Stimulated activated CD8-positive, alpha-beta memory T cell treated with anti-CD3 and anti-CD28 coated beads, Interleukin-4, amount 100 ng/mL, for 1 hour (primary cell): ENCODE measurements at places on chromosomes 1 and 21.

DNA sequence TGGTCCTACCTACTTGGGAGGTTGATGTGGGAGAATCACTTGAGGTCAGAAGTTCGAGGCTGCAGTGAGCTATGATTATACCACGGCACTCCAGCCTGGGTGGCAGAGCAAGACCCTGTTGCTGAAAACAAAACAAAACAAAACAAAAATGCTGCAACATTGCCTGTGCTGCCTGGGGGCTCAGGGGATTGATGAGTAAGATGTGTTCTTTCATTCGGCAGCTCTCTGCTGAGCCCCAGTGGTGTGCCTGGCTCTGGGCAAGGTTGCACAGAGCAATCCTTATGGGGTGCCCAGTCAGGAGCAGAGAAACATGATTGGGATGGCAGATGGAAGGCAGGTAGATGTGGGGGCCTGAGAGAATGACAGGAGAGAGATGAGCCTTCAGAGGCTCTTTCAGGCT is 28.6 kb upstream of the KDM4A start:
- DNase-seq = no peak

DNA sequence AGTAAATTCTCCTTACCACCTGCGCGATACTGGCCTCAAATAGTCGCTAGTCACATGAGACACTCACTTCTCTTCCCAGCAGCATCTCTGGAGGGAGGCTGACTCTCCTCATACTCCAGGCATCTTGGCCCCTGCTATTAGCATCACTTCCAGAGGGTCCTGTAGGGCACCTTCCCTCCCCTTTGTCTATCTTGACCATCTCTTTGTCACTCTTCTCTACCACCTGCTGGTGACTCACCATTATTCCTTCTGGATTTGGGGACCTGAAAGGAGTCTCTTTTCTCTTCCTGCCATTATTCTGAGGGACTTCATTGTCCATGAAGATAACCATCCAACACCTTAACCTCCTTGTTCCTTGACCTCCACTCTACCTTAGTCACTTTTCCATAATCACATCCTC is 31.7 kb upstream of the GPR37L1 start:
- no peak for DNase-seq

GRCh38 chr21:30083225-30083945 is 83.2 kb downstream of the CLDN17 start:
- DNase-seq = no peak

DNA sequence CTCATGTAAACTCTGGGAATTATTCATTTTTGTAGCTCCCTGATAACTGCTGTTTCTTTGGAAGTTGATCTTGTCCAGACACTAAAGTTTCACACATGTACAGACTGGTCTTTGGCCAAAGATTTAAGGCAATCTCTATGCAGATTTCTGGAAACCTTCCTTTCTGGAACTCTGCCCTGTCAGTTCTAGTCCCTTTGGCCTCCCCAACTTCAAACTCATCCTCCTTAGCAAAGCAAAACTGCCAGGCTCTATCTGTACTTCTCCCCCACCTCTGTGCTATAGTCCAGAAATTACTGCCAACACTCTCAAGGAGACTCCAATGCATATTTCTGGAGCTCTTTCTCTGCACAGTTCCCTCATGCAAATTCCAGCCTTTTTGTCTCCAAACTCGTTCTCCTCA is 36.5 kb downstream of the C1orf198 start:
- DNase-seq = no peak

DNA sequence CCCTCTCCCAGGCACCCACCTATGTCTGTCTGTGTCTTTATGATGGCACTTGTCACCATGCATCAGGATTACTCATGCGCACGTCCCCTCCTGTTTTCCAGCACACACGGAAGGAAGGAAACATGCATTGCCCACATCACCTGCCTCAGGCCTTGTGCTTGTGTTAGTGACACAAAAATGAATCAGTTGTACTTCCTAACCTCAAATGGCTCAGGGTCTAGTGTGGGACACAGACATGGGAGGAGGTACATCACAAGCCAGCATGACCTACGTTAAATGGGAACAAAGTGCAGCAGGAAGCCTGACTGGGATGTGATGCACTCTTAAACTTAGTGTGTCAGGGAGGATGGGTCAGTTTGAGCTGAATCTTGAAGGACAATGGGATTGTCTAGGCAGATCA is 126.7 kb downstream of the TRABD2B start:
- no peak for DNase-seq

DNA sequence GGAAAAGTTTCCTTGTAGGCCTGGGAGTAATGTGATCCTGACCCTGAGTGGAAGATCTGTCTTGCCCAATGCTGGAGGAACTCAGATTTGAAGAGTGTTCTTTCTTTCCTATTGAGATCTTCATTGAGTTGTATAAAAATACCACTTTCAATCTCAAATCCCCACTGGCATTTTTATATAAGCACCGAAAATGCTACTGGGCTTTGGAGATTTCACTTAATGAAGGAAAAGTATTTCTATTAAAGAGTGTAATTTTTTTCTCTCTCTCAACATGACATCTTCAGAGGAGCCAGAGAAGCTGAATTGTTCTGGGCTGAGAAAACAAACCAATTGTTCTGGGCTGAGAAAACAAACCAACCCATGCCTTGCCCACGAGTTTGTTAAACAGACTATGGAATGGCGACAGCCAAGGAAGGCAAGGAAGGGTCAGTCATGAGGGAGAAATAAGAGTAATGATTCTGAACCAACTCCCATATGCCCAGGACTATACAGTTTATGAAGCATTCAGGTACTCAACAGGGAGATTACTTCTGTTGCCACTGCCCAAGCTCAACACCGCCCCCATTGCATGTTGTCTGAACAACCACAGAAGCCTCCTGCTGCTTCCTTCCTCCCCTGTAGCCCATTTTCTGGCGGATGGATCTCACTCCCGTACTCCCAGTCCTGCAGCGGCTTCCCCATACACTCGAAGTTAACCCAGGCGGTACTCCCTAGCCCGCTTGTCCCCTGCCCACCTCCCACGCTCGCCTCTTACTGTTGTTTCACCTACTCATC is 103.2 kb downstream of the BEND5 start:
- DNase-seq = no peak

GRCh38 chr1:54173681-54174080 is 20.9 kb upstream of the CDCP2 start:
- no peak for DNase-seq

- peak; percentile 28 for DNase-seq
These were observed 7.1 kb upstream of the CPLANE2 start for GRCh38 chr1:16243936-16244649.

- DNase-seq = no peak
These were observed 21.9 kb downstream of the ZYG11B start for GRCh38 chr1:52748119-52748518.

- no peak for DNase-seq
These were observed 3.6 kb upstream of the DHRS3 start for GRCh38 chr1:12621346-12622335.

- DNase-seq = no peak
These were observed 10.7 kb downstream of the EPHX1 start for GRCh38 chr1:225820522-225821120.

DNA sequence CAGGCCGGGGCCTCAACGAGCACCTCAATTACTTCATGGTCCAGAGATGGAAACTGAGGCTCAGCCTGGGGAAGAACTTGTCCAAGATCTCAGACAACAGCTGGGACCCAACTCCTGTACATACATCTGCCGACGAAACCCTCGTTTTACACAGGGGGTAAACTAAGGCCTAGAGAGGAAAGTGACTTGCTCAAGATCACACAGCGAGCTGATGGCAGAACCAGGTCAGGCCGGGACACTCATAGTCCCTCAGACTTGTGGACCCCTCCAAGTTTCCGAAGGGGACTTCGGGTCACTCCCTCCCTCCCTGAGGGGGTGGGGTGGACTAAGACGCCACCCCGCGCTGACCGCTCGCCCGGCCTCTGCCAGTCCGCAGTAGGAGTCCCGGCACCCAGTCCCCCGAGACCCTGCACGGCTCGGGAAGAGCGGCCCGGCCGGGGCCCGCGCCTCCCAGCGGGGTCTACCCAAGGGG is 430 bp downstream of the WASF2 start:
- DNase-seq = no peak

- DNase-seq = no peak
These were observed 9.3 kb downstream of the PSMG1 start for GRCh38 chr21:39173716-39174680.

DNA sequence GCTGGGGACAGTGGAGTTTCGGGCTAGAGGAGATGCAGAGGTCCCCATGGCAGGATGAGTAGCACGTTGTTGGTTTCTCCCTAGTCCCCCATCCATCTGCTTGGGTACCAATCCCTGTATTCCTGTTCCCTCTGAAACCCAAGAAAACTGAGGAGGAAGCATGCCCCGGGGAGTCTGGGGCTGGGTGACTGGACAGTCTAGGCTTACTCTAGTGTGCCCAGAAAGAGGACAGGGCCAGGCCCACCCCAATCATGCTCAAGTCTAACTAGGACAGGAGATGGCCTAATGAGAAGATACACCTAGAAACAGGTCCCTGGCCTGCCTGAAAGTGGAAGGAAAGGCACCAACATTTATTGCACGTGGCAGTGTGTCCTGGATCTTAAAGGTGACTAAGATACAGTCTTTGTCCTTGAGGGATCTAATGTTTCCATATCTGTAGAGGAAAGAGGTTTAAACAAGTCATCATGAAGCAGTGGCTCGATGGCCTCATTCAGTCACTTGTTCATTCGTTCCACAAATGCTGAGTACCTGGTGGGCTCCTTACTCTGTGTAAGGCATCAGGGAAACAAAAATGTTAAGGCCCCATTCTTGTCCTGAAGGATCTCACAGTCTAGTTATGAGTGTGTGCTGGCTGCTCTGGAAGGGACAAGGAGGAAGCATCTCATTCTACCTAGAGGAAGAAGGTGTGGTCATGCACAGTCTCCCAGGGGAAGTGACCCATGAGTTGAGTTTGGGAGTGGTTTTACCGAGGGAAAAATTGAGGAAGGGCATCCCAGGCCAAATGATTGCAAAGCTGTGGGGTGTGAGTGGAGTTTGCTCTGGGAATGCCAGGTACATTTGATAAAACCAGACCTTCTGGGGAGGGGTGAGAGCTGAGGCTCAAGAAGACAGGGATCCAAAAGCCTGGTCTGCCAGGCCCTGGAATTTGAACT is 10.0 kb downstream of the CDK18 start:
- DNase-seq = no peak

GRCh38 chr1:43991200-43991475 is 261 bp upstream of the CCDC24 start:
- no peak for DNase-seq

- DNase-seq = no peak
These were observed 2.1 kb upstream of the UBE2T start for GRCh38 chr1:202343652-202344349.

DNA sequence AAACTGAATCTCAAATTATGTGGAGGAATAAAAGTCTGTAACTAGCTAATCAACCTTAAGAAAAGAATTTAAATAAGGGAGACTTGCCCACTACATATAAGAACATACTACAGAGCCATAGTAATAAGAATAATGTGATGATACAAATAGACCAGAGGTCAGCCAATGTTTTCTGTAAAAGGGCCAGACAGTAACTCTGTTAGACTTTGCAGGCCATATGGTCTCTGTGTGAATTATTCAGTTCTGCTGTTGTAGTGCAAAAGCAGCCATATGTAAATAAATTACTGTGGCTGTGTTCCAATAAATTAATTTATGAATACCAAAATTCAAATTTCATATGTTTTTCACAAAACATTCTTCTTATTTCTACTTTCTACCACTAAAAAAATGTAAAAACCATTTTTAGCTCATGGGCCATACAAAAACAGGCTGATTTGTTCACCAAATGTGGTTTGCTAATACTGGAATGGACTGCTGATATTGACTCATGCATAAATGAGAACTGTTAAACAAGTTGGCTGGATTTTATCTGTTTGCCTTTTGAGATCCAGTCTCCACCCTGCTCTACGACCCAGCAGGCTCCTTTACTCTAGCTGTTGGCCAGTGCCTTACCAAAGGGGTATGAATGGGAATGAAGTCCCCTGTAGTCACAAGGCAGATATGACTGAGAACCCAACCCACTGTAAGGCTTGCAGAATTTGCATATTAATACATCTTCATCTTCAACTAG is 98.2 kb upstream of the ZNHIT6 start:
- DNase-seq = no peak

DNA sequence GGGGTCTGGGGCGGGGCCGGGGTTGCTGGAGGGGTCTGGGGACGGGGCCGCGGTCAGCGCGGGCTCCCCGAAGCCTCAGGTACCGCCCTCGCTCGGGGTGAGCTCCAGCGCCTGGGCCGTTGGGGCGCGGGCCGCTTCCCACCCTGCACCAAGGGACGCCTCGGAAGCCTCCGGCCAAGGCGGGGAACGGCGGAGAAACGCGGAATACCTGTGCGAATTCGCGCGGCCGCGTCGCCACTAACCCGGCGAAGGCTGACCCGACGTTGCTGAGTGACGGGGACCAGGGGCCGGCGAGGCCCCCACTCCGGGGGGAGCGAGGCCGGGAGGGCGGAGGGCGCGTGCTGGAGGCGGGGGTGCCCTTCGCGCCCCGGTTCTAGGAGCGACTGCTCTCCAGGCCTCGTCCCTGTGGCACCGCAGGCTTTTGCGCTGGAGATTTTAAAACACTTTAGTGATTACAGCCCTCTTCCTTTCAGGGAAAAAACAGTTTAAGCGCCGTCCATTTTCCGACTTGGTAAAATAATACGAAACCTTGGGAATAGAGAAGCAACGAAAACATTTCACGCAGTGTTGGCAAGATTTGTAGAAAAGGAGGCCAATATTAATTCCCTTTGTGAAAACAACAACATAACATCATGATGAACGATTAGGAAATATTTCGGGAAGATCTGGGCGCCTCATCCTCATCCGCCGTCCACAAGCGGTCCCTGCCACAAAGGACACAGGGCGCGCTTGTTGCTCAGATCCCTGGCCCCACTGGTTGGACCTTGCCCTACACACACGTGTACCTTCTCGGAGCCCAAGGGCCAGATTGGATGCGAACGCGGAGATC is 971 bp upstream of the GNG4 start:
- no peak for DNase-seq

DNA sequence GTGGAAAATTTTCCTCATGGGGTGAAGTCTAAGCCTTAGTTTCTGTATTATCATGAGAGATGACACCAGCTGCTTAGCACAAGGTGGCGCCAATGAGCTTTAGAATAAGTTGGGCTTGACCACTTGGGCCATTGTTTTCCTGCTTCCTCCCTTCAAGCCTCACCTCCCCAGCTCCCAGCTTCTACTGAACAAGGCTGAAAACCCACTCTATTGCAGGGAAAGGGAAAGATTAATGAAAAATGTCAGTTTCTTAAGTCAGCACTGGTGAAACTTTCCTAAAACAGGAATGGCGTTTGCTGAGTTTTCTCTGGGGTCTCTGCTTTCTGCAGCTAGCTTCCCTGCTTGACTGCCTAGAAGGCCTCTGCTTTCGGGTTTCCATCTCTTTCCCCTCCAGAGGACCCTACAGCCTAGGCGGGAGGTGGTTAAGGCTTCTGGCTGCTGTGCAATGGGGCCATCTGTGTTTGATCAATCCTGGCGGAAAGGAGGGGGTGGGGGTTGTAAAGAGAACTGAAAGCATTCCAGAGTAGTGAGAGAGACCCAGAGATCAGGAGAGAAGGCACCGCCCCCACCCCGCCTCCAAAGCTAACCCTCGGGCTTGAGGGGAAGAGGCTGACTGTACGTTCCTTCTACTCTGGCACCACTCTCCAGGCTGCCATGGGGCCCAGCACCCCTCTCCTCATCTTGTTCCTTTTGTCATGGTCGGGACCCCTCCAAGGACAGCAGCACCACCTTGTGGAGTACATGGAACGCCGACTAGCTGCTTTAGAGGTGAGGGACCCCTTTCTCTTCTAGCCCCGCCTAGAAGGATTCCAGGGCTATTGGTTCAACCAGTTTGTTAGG is at the start of gene OLFML3:
Gene OLFML3, plus strand, starts transcription at position 612 of the 840 bp plus-strand sequence. Its CDS starts 43 bp downstream, at position 655.
- peak; percentile 20 for DNase-seq

- no peak for DNase-seq
These were observed 929 bp downstream of the CTSE start for GRCh38 chr1:206022766-206023165.
